Thoracic aorta (tissue), 2 donors: ENCODE measurements at places on chromosomes 3 and 15.

GRCh38 chr3:88767746-88768145 is 339.7 kb upstream of the EPHA3 start:
- DNase-seq: no peak

DNA sequence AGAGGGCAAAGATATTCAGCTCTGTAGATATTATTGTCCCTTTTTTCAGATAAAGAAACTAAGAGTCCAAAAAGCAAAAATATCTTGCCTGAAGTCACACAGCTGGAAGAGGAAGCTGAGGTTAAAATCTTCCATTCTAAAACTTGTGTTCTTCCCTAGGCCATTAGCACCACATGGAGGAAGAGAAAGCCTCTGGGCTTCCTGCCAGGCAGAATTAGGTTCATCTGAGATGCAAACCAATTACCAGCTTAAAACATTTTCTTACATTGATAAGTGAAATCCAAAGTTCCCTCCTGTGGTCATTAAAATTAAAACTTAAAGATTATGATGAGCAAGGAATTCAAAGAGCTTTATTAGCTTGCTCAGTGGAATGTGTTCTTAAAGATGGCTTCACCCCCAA is 235.3 kb upstream of the SETMAR start:
- DNase-seq: no peak

DNA sequence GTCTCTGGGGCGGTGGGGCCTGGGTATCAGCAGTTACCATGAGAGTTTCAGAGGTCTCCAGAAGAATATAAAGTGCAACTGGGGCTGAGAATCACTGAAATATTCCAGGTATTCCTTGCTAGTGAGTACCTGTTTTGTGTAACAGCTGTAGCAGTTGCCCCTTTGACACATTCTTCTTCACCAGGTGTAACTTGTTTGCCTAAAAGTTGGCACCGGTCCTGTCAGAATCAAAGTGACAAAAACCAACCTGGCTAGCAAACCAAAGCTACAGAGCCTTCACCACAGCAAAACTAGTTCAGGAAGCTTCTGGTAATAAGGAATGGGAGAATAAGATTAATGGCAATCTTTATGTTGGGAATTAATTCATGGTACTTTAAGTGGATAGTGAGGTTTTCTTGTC is 296.0 kb downstream of the NAALADL2 start:
- DNase-seq: no peak

- no peak for DNase-seq
Observed at GRCh38 chr3:108834551-108834950, 12.0 kb downstream of the TRAT1 start.

DNA sequence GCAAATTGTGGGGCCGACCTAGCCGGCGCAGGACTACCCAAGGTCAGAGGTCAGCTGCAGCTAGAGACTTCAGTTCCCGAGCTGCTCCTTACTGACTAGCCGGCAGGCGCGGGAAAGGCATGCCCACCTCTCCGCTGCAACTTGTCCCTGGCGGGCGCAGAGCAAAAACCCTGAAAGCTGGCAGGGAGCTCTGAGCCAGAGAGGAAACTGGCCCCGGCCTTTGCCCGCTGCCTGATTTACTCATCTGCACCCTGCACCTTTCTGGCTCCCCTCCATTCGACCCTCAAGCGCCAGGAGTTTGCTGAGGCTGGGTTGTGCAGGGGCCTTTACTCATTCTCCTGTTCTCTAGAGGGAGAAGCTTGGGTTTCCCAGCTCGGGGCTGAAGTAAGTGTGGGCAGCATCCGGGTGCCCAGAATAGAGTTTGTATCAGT is 1.5 kb downstream of the ZIC4 start:
- no peak for DNase-seq

DNA sequence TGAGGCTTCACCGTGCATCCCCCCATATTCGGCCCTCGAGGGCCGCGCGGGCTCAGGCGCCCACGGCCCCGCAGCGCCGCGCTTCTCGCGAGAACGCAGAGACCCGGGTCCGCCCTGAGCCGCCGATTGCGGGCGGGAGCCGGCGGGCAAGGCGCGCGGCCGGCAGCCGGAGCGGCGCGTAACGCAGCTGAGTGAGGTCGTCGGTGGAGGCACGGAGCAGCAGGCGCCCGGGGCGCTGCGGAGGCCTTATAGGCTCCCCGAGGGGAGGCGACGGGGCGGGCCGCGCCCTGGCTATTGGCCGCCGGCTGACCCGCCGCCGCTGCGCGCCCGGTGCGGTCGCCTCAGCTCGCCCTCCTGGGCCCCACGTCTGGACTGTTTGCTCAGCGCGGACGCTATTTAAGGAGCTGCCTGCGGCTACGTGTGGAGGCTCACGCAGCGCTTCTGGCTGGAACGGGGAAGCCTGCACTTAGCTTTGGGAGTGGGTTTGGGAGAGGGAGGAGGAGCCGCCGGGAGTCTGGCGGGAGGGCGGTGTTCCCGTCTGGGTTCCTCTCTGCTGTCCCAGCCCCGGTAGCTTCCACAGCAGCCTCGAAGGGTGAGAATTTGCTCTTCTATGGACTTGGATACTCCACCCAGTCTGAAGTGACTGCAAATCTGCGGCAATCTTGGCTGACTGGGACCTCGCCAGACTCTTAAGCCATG is at the start of gene PLOD2:
Gene PLOD2, minus strand, starts transcription at position 221 of the 699 bp plus-strand sequence. Its CDS starts 195 bp downstream, at position 26.
- DNase-seq: peak; percentile 47

GRCh38 chr3:137199678-137200077 is 241.9 kb downstream of the IL20RB start:
- no peak for DNase-seq

DNA sequence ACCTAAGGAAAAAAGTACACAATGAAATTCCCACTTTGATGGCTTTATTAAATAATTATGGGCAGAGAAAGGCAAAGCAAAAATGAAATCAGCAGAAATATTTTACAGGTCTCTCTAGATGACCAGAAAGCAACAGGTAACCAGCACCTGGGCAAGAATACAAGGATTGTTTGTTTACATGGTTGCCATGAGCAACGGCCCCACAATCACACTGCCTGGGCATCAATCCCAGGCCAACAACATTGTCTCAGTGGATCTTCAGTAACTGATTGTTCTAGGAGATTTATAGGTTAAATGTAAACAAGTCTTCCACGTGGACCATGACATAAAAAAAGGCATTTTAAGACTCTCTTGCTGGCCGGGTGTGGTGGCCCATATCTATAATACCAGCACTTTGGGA is 82.6 kb downstream of the PDZRN3 start:
- DNase-seq: no peak

DNA sequence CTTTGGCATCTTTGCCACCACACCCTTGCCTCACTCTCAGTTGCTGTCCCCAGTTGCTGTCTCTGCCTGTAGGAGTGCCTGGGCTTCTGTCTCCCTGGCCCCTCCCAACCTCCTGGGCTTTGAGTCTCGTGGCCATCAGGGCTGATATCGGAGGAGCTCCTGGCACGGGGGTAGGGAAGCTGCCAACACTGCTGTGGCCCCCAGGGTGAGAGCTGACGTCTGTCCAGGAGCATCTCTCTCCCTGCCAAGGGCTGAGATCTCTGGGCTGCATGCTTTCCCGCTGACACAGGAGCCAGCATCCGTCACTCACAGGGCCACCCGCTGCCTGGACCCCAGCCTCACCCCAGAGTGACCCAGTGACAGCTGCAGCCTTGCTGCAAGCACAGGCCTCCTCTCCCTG is 47.4 kb downstream of the EXOG start:
- no peak for DNase-seq

GRCh38 chr3:183737116-183737515 is 39.5 kb downstream of the YEATS2 start:
- DNase-seq: no peak

GRCh38 chr15:71611553-71612396 is 198.6 kb upstream of the NR2E3 start:
- no peak for DNase-seq

GRCh38 chr15:91862891-91863504 is 9.5 kb downstream of the SLCO3A1 start:
- no peak for DNase-seq

DNA sequence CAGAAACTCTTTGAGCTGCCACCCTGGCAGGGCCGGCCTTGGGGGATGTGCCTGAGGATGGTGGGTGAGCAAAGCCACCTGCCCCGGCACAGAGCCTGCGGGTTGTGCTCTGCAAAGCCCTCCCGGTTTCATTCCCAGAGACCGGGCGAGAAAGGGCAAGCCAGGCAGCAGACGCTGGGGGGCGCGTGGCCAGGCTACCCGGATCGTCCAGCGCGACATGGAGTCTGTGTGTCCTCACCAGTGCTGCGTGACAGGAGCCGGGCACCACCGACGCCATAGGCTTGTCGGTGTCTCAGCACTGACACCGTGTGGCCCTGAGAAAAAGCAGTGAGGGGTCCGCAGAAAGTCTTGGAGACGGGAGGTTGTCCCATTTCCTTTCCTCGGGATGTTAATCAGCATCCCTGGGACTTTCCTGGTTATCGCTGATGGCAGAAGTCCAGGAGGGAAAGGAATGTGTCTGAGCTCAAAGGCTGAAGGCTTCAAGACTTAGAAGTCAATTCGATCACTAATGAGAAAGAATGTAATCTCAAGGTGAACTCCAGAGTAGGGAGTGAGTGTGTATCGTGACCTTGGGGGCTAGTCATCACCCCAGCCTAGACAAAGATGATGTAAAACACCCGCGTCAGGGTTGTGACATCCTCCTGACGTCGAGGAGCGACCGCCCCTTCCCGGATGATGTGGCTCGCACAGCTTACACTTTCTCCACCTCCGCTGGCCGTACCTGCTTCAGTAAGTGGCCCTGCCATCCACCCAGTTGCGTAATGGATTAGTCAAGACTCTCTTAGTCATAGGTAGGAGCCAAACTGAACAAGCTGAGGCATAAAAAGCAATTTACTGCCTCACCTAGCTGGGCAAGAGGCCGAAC is 36.3 kb upstream of the PLA2G4E start:
- DNase-seq: peak; percentile 33

DNA sequence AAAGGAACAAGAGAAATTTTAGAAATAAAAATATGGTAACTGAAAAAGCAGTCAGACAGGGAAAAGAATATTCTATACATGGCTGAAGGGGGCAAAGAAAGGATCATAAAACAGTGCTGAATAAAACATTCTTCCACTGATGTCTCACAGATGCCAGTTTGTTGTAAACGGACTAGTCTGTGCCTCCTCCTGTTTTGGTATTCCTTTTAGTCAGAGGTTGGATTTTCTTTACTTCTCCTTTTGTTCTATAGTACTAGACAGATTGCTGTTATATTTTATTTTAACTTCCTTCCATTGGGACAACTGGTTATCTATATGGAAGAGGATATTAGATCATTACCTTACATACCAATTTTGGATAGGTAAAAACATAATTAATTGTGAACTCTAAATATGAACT is 16.0 kb upstream of the GNB5 start:
- DNase-seq: no peak

DNA sequence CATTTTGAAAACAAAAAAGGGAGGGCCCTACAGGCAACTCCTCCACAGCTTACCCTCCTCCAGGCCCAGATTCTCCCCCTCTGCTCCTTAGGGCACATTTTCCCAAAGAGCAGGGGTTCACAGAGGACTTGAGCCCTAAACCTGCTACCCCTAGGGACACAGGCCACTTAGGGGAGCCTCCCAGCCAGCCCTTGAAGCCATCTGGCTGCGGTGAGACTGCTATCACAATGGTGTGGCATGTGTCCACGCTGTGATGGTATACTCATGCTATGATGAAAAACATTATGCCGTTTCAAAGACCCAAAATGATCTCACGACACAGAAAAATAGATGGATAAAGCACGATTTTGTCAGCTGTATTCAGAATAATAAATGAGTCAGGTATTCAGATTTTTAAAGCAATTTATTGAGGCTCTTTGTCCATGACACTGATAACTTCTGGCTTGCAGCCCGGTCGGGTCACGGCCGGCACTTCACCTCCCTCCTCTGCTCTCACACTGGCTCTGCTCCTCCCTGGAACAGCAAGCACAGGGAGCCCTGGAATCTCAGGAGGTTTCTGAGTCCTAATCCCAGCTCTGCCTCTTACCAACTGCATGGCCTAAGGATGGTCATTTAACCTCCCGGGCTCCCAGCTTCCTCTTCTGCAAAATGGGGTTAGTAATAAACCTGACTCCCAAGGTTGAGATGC is 115.3 kb downstream of the MEGF11 start:
- DNase-seq: no peak

- no peak for DNase-seq
Observed at GRCh38 chr15:45174069-45174468, 13.7 kb downstream of the SHF start.

- DNase-seq: no peak
Observed at GRCh38 chr3:180875124-180875698, 37.3 kb upstream of the FXR1 start.

DNA sequence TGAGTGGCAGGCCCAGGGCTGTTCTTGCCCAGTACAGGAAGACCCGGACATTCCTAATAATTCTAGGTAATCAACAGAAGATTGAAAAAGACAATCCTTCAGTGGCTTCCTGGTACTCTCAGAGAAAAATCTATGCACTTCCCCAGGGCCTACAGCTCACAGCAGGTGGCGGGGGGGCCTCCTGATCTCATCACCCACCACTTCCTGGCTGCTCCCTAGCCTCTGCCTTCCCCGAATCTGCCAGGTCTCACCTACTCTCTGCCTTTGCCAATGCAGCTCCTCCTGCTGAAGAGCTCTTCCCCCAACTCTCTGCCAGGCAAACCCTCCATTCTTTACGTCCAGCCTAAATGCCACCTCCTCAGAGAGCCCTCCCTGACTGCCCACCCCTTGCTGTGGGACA is 37.5 kb downstream of the EHD4 start:
- DNase-seq: no peak

DNA sequence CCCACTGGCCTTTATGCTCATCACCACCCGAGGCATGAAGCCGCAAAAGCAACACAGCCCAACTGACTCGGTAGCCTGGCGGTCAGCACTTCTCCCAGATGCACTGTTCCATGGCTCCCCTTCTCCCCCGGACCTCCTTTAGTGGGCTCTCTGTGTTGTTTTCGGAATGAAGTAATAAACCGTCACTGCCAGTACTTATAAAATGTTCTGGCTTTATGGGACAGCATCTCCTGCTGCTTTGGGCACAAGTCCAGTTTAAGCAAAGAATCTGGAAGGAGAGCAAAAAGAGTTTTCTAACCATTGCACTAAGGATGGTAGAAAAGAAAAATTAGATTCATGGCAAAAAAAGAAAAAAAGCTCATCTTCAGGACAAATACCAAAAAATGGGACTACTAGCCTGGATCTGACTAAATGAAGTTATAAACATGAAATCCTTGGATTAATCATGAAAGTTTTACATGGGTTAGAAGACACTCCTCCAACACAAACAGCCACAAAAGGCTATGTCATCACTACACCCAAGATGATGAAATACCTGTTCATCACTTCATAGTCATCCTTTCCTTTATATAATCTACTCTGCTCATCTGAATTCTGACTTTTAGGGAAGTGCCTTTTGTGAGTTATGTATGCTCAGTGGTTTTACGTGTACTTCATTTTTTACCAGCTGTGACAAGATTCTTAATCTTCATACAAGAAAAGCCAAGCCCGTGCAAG is 89.5 kb upstream of the UBE2E2 start:
- DNase-seq: no peak

DNA sequence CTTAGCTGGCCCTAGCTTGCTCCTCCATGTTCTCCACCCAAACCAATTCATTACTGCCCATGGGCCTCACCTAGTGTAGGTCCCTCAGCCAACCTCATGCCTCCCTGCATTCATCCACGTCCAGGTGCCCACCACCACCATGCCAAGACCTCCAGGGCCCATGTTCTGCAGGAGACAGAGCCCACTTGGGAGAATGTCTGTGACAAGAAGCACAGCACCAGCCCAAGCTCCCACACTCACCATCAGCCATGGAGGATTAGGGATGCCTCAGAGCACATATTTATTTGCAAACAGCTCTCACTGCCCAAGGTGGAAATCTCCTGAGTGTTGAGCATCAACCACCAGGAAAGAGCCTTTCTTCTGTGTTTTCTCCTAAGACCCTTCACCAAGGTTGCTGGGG is 43.4 kb upstream of the ACAN start:
- no peak for DNase-seq

GRCh38 chr3:50205413-50206276 is 574 bp downstream of the SLC38A3 start:
- DNase-seq: no peak

- DNase-seq: no peak
Observed at GRCh38 chr3:105938806-105939205, 70.0 kb upstream of the CBLB start.
